Vagina (tissue), 2 donors: ENCODE measurements at places on chromosomes 16 and 17.
A peak's percentile ranks its signal among the peaks of the same experiment; 100 is the strongest.

GRCh38 chr17:29107084-29107483 lies 64.1 kb downstream of the PIPOX start:
- no peak for DNase-seq
- no peak overlapping the region for H3K27ac ChIP-seq
- peaks cover under 1% of the 10 kb centered on the region for H3K4me1 ChIP-seq
- H3K4me3 ChIP-seq: no peak overlapping the region
- peaks cover 78% of the 10 kb centered on the region for H3K36me3 ChIP-seq
- no peaks in the 10 kb centered on the region for H3K27me3 ChIP-seq

- H3K4me1 ChIP-seq: no peaks in the 10 kb centered on the region
- H3K27me3 ChIP-seq: no peaks in the 10 kb centered on the region
- H3K36me3 ChIP-seq: no peaks in the 10 kb centered on the region
- H3K27ac ChIP-seq: no peak overlapping the region
- H3K4me3 ChIP-seq: no peak overlapping the region
- DNase-seq: no peak
Observed at GRCh38 chr17:77511514-77512061, 370.8 kb downstream of the SEC14L1 start.

DNA sequence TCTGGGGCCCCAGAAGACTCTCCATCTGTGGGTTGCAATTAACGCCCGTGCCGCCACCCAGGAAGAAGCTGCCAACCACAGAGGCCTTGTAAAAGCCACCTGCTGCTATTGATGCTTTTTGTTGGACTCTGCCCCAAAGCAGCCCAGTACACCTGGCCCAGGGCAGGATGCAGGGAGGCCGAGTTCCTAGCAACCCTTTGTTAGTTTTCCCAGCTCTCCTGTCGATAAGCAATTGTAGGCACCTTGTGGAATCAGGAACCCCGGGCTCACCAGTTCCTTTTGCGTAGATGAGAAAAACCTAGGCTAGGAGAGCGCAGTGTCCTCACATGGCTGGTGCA lies 103.3 kb downstream of the ABCC6 start:
- no peak overlapping the region for H3K27ac ChIP-seq
- no peaks in the 10 kb centered on the region for H3K4me1 ChIP-seq
- H3K36me3 ChIP-seq: no peaks in the 10 kb centered on the region
- H3K4me3 ChIP-seq: no peak overlapping the region
- H3K27me3 ChIP-seq: no peaks in the 10 kb centered on the region

DNA sequence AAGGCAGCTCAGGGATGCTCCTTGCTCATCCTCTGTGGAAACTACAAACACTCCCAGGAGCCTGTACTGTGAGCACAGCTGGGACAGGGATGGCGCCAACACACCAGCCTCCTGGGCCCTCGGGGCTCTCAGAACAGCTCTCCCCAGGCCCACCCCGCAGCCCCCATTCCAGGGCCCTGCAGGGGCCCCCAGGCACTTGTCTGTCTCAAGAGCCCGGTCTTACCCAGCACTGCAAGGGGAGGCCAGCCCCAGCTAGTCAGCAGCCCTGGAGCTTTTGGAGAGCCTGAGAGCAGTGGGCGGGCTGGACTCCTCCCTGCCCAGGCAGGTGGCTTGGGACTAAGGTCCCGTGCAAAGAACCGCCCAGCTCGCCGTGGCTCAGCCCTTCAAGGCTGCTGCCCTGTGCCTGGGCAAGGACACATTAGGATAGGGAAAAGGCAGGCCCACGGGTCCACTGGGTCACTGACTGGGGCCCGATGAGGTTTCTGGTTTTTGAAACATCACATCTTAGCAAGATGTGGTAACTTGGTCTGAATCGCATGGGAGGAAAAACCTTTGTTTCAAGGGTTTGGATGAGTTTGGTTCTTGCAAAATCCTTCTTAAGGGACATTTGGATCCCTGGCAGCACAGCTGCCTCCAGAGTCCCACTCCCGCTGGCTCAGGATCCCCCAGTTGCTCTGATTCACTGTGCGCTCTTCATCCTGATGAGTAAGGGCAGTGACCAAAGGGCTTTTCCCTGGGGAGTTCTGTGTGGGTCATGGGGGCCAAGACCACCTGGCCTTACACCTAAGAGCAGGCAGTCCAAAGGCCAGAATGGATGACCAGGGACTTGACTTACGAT lies 2.8 kb downstream of the DNASE1L2 start:
- DNase-seq: no peak
- no peak overlapping the region for H3K4me3 ChIP-seq
- H3K4me1 ChIP-seq: peaks cover 22% of the 10 kb centered on the region
- no peak overlapping the region for H3K27ac ChIP-seq
- peaks cover 9% of the 10 kb centered on the region for H3K27me3 ChIP-seq

- peaks cover 32% of the 10 kb centered on the region for H3K4me1 ChIP-seq
- no peaks in the 10 kb centered on the region for H3K27me3 ChIP-seq
- DNase-seq: no peak
- peak within 1 kb of the TSS; percentile 88 for H3K27ac ChIP-seq
Observed at GRCh38 chr17:8176197-8176940, at the start of gene TMEM107. Gene TMEM107 (minus strand): TSS chr17:8176380. CDS start chr17:8176286, 94 bp downstream.

DNA sequence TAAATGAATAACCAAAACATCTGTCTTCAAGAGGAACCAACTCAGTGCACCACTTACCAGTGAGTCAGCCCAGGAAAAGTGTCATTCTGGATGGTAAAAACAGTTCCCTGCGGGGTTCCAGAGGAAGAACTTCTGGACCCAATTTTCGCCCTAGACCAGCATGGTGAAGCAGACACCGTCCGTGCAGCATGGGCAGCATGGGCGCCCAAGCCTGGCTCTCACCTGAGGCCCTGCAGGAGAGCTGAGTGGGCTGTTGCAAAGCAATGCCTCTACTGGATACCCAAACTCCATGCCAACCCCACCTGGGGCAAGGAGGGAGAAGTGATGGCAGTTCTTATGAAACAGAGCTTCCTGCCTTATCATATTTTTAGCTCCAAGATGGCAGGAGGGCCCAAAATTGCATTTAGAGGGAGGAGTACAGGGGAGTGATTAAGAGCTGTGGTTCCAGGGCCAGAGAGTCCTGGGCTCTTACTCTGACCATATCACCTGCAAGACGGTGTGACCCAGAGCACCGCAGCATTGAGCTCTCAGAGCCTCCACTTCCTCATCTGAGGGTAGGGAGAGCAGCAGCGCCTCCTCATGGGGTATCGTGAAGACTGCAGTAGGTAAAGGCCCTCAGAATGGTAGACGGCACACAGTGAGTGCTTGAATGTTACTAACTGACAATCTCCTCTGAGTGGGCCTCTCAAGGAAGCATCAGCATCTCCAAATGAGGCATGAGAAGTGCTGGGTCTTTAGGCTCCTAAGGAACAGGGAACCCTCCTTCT lies 16.6 kb upstream of the INPP5K start:
- no peaks in the 10 kb centered on the region for H3K27me3 ChIP-seq
- no peaks in the 10 kb centered on the region for H3K4me1 ChIP-seq
- H3K36me3 ChIP-seq: no peaks in the 10 kb centered on the region
- DNase-seq: no peak

- DNase-seq: no peak
- H3K4me1 ChIP-seq: peaks cover 22% of the 10 kb centered on the region
- no peak overlapping the region for H3K27ac ChIP-seq
- H3K27me3 ChIP-seq: no peaks in the 10 kb centered on the region
- H3K4me3 ChIP-seq: no peak overlapping the region
- no peaks in the 10 kb centered on the region for H3K36me3 ChIP-seq
Observed at GRCh38 chr17:79018370-79018695, 5.6 kb upstream of the C1QTNF1 start.

DNA sequence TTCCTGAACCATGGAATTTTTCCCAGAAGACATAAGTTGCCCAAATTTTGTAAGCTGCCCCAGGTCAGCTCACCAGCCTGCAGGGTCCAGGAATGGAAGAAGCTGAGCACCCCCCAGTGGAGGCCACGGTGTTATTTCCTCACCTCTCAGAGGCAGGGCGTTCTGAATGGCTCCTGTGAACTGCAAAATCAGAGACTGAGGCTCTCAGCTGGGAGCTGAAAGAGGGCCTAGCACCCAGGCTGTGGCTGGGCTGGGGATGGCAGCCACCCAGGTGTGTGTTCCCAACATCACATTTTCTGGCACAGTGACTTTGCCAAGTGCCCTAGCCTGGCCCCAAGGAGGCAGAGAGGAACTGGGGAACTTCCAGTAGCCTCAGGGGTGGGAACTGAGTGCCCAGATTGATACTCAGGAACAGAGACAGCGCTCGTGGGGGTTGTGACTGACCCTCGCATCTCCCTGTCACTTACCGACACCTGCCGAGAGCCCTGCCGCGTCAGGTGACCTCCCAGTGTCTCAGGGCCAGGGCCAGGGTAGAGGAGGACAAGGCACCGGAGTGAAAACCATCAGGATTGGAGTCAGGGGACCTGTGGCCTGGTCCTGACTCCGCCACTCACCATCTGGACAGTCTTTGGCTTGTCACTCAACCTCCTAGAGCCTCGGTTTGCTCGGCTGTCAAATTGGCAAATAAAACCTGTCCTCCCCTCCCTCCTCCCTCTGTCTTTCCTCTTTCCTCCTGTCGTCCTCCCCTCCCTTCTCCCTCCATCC lies 11.3 kb downstream of the CACNG4 start:
- no peak overlapping the region for H3K4me3 ChIP-seq
- no peak overlapping the region for H3K27ac ChIP-seq
- no peaks in the 10 kb centered on the region for H3K36me3 ChIP-seq
- H3K4me1 ChIP-seq: no peaks in the 10 kb centered on the region
- DNase-seq: no peak
- no peaks in the 10 kb centered on the region for H3K27me3 ChIP-seq

- no peak overlapping the region for H3K27ac ChIP-seq
- peaks cover 22% of the 10 kb centered on the region for H3K36me3 ChIP-seq
- no peak for DNase-seq
- no peaks in the 10 kb centered on the region for H3K27me3 ChIP-seq
- peaks cover 23% of the 10 kb centered on the region for H3K4me1 ChIP-seq
Observed at GRCh38 chr17:19771971-19772630, 24.0 kb upstream of the ALDH3A1 start.

DNA sequence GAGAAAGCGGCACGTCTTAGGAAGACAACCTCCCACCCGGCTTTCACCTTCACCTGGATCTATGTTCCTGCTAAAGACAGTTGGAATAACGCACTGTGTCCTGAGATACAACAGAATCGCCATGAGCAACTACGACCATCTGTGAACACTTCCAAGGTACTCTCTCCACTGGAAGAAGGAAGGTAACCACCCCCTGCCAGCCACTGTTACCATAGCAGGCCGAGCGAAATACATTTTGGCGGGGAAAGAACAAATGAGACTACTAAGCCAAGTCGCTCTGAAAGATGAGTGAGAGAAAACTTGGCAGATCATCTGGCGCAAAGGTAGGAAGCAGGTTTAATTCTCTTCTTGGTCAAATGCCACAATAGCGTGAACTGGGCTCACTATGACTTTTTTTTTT lies 9.8 kb downstream of the CRK start:
- peaks cover 48% of the 10 kb centered on the region for H3K4me1 ChIP-seq
- H3K4me3 ChIP-seq: no peak overlapping the region

- no peaks in the 10 kb centered on the region for H3K4me1 ChIP-seq
- no peaks in the 10 kb centered on the region for H3K27me3 ChIP-seq
- H3K27ac ChIP-seq: no peak overlapping the region
- no peak overlapping the region for H3K4me3 ChIP-seq
Observed at GRCh38 chr17:1946021-1946932, 78.9 kb downstream of the RTN4RL1 start.
